ENCODE measurements at places on chromosomes 1 and 21.

GRCh38 chr1:203612932-203613682 is 13.5 kb upstream of the ATP2B4 start:
- DNase-seq = no peak

GRCh38 chr1:148373192-148373925 is 109.7 kb downstream of the PPIAL4G start:
- no peak for DNase-seq

DNA sequence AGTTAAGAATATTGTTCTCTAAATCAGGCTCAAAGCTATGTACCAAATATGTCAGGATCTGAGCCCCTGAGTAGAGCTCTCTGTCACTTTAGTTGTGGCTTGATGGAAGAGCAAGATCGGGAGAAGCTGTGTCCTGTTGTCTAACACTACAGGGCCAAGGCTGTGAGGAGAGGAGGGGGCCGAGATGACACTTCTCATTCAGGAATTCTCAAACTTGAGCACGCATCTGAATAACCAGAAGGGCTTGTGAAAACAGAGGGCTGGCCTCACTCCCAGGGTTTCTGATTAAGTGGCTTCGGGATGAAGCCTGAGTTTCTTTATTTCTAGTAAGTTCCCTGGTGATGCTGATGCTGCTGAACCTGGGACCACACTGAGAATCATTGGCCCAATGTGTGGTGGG is 209.2 kb upstream of the DAB1 start:
- no peak for DNase-seq

- DNase-seq = peak; percentile 96
Observed at GRCh38 chr1:41122851-41123518, 101.5 kb upstream of the SLFNL1 start.

DNA sequence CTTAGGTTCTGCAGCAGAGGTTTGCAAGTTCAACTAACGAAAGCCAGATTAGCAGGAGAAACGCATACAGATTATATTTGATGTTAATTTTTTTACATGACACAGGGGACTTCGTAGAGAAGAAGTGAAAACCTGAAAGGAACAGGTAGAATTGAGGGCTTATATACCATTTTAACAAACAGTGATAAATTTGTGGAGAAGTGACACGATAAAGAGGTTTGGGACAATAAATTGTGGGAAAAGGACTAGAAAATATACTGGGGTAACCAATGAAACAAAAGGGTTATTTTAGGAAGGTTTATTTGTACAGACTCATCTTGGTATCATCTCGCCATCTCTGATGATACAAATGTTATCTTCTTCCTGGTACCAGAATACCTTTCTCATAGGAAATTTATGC is 452.9 kb downstream of the SETD4 start:
- DNase-seq = no peak

- DNase-seq = peak; percentile 38
Observed at GRCh38 chr1:241499910-241500309, 19.6 kb downstream of the FH start.

Measured in fibroblast of skin of right quadriceps (primary cell).